ENCODE measurements at places on chromosomes 12 and 14.
A peak's percentile ranks its signal among the peaks of the same experiment; 100 is the strongest.

DNA sequence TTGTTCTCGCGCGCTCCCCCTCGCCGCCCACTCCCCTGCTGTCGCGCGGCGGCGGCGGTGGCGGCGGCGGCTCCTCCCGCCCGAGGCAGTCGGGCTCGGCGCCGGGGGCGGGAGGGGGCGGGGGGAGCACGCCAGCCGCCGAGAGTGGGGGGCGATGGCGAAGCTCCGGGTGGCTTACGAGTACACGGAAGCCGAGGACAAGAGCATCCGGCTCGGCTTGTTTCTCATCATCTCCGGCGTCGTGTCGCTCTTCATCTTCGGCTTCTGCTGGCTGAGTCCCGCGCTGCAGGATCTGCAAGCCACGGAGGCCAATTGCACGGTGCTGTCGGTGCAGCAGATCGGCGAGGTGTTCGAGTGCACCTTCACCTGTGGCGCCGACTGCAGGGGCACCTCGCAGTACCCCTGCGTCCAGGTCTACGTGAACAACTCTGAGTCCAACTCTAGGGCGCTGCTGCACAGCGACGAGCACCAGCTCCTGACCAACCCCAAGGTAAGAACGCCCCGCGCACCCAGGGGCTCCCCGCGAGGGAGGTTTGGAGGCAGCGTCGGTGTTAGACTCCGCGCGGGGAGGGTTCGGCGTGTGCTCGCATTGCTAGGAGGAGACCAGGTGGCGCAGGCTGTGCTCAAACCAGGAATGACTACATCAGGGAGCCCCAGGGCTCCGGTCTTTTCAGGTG, 629 bp downstream of the KCNMB4 start:
- peak; percentile 75 for DNase-seq

DNA sequence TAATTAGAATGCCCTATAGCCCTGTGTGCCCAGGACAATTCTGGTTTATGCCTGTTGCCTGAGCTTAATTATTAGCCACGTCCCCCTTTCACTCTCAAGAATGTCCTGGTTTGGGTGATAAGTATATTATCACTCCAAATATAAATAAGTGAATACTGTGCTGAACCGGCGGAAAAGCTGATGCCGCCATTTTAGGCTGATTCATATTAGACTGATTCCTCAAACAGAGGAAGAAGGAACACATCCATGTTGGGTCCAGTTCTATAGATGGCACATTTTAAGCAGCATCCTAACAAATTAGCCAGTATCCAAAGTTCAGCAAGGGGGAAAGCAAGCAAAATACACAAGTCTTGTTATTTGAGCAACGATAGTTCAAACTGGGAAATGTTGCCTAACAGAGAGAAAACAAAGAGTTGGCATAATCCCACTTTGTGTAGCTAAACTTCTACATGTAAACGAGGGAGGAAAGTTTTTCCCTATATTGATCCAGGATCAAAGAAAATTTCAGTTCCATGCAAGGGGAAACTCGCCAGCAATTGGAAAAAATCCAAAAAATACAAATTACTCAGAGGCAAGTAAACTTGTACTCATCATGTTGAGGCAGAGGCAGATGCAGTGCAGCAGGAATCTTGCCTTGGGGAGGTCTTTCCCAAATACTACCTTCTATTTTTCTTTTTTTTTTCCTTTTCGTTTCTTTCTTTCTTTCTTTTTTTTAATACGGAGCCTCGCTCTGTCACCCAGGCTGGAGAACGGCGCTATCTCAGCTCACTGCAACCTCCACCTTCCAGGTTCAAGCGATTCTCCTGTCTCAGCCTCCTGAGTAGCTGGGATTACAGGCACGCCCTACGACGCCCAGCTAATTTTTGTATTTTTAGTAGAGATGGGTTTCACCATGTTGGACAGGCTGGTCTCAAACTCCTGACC, 96.2 kb downstream of the ITPR2 start:
- DNase-seq = no peak

GRCh38 chr14:68735856-68736255, 57.0 kb downstream of the ZFP36L1 start:
- DNase-seq = no peak

DNA sequence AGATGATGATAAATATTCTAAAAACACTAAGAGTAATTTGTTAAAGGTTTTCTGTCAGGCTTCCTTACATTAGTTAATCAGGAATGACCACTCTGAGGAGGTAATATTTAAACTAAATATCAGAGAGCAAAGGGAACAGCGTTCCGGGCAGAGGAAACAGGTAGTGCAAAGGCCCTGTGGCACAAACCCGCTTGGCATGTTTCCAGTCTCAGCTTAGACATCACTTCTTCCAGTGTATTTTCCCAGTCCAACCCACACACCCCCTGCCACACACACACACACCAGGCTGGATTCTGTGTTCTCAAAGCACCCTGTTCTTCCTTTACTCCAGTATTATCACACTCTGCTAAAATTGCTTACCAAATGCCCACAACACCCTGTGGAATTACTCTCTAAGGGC, 247.1 kb downstream of the RPS29 start:
- no peak for DNase-seq

GRCh38 chr12:5912437-5913334, 32.4 kb downstream of the ANO2 start:
- DNase-seq = no peak

DNA sequence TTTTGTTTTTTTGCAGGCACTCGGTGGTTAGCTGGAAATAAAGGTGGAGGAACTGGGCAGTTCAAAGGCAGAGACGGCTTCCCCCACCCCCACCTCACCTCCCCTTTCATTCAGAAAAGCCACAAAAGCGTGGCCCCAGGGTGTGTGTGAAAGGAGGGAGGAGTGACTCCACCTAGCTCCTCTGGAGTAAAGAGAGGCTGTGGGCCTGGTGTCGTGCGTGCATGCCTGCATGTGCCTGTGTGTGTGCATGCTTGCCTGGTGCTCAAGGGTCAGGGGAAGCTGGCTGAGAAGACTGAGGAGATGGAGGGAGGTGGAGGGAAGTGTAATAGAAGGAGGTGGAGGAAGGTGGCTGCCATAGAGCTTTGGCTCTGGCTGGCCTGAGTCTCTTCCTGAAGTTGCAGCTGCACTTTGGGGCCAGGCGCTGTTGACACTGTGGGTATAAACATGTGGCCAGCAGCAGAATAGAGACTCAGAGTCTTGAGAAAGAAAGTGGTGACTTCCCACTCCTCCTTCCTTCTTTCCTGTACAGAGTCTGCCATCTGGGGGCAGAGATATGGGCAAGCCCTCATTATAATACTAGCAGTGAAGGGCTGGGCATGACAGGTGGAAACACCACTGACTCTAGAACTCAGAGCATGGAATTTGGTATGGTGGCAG, 36.9 kb upstream of the SINHCAF start:
- DNase-seq = peak; percentile 85

- DNase-seq = no peak
Observed at GRCh38 chr14:77990337-77990736, 179.8 kb upstream of the NRXN3 start.

GRCh38 chr12:51793201-51793600, 55.3 kb downstream of the FIGNL2 start:
- no peak for DNase-seq

- DNase-seq = no peak
Observed at GRCh38 chr12:80364056-80364455, 80.0 kb upstream of the PTPRQ start.

- DNase-seq = no peak
Observed at GRCh38 chr12:99367181-99367580, 280.4 kb upstream of the GARIN6 start.

GRCh38 chr12:18595412-18595811, 142.4 kb downstream of the PLCZ1 start:
- no peak for DNase-seq

DNA sequence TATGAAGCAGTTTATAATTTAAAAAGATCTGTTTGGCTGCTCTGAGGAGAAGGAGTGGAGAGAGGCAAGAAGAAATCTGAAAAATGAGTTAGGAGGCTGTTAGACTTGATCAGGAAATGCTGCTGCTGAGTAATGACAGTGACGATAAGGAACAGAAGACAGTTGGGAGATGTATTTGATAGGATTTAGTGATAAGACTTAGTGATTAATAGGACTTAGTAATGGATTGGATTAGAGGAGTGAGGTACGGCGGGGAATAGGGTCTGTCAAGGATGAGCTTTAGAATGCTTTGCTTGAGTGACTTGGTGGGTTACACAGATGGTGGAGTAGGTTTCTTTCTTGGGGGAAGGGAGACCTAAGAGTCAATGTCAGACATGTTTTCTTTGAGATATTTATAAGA, 31.7 kb downstream of the UNC79 start:
- DNase-seq = no peak

GRCh38 chr14:55313480-55313879, 42.3 kb downstream of the FBXO34 start:
- DNase-seq = no peak

DNA sequence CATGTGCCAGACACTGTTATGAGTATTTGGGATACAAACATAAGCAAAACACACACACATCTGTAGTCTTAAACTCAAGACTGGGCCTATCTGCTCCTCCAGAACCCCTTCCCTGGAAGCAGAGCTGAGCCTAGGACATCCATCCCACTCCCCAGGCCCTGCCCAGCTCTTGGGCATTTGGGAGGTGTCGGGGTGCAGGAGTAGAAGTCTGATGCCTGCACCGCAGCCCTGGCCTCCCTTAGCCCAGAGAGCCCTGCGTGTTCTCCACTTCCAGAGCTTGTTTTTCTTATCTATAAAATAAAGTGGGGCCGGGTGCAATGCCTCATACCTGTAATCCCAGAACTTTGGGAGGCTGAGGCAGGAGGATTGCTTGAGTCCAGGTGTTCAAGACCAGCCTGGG, 11.7 kb downstream of the HSP90AA1 start:
- no peak for DNase-seq

DNA sequence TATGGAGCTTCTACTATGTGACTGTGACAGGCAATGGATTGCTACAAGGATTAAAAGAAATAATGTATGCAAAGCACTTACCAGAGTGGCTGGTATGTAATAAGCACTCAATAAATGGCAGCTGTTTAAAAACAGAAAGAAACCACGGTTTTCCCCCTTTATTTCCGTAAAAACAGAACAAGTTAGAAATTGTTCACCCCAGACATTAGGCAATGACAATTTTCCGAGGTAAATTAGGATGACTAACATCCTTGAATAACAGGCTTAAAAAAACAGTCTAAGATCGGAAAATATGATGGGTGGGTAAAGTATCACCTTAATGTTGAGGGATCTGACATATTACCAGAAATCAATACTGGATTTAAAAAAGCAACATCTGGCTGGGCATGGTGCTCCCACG, 20.9 kb upstream of the CNIH1 start:
- no peak for DNase-seq

DNA sequence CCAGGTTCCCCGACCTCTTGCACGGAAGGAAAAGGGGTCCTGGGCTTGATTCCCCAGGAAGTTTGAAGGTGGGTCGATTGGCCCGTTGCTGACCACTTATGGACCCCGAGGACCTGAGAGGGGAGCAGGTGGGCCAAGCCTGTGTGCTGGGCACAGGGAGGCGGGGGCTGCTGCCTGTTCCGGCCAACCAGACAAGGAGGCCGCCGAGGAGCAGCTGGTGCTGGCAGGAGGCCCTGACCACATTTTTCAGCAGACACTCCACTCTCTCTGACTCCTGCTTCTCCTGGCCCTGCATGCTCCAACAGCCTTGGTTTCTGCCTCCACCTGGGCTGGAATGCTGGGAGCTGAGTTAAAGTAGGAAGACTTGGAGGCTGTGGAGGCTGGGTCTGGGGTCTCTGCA, 42.8 kb downstream of the NOS1 start:
- no peak for DNase-seq

DNA sequence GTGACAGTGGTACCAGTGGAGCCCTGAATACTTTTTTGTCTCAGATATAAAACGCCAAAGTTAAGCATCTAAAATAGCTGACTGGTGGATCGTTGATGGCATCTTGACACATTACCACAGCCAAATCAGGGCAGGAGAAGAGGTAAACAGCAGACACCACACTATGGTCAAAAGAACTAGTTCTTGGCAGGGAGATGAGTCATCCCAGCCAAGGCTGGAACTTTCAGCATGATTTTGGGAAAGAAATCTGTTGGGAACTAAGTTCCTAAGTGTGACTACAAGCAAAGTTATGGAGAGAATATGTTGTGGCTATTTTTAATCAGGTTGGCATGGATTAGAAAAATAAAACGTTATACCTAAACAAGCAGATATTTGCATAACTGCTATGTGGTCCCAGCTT, 36.9 kb downstream of the LGR5 start:
- no peak for DNase-seq

- no peak for DNase-seq
Observed at GRCh38 chr12:6211421-6211869, 11.2 kb downstream of the CD9 start.

GRCh38 chr12:46678426-46678825, 147.4 kb downstream of the SLC38A4 start:
- DNase-seq = no peak

- no peak for DNase-seq
Observed at GRCh38 chr12:116418551-116418950, 140.6 kb upstream of the MAP1LC3B2 start.

DNA sequence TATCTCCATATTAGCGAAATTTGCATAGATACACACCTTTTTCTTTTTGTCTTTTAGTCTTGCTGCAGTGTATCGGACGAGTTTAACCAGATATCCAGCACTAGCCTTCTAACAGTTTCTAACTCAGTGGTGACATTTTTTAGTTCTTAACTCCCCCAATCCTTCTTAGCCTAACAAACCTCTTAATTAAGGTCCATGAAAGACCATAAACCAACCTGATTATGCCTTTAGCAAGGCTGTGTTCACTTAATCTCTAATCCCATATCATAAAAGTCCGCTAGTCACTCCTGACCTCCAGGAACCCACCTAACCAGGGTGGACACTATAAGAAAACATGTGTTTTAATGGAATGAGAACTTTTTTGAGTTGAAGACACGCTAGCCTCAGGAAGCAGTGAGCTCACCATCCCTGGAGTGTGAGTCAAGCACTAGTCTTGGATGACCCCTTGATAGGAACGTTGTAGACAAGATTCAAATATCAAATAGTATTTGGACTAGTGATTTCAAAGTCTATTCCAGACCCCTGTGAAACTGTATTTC, 9.5 kb downstream of the CDKN1B start:
- no peak for DNase-seq

DNA sequence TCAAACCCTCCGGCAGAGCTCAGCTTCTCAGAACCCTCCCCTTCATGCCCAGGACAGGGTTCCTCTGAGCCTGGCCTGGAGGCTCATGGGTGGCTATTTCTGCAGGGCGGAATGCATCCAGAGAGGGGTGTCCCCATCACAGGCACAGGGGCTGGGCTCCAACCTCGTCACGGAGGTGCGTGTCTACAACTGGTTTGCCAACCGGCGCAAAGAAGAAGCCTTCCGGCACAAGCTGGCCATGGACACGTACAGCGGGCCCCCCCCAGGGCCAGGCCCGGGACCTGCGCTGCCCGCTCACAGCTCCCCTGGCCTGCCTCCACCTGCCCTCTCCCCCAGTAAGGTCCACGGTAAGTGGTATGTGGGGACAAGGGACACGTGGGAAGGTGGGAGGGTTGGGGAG, 15.7 kb downstream of the HNF1A start:
- no peak for DNase-seq

- no peak for DNase-seq
Observed at GRCh38 chr12:79058342-79058741, 193.8 kb downstream of the SYT1 start.

GRCh38 chr14:69891422-69891821, 12.2 kb downstream of the SMOC1 start:
- DNase-seq = no peak

- DNase-seq = no peak
Observed at GRCh38 chr12:19801941-19802340, 362.6 kb downstream of the AEBP2 start.
